Colonic mucosa (tissue), 4 donors: ENCODE measurements at places on chromosomes 11 and 22. TPM values are rescaled to one million over a fixed set of nuclear protein-coding genes. Genes with fewer than 3 reads are reported as not detected.
A peak's percentile ranks its signal among the peaks of the same experiment; 100 is the strongest.

- H3K27ac ChIP-seq = peak overlapping the region; percentile 54
- H3K4me3 ChIP-seq = no peak overlapping the region
- H3K4me1 ChIP-seq = no peaks in the 10 kb centered on the region
- no peaks in the 10 kb centered on the region for H3K27me3 ChIP-seq
Measured at GRCh38 chr22:22720724-22721261, 76.4 kb downstream of the GGTLC2 start.

DNA sequence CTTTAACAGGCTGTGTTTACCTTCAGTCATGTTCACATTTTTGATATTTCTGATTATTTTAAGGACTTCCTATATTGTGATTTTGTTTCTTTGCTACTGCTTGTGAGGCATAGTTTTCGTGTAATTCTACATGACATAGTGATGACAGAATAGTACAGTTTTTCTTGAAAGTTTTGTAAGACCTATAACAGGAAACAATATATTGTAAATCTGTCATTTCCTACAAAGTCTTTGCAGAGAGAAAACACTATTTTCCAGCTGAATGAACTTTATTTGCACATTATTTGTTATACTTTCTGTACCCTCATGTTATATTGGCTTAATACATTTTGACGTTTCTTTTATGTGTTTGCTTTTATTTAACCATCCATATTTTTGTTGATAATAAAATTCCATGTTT, 191.1 kb downstream of the TMEM135 start:
- no peaks in the 10 kb centered on the region for H3K36me3 ChIP-seq
- no peaks in the 10 kb centered on the region for H3K4me1 ChIP-seq
- H3K27ac ChIP-seq = no peak overlapping the region
- no peaks in the 10 kb centered on the region for H3K27me3 ChIP-seq
- no peak overlapping the region for H3K4me3 ChIP-seq

GRCh38 chr22:39348909-39349505, 784 bp upstream of the SYNGR1 start:
- peaks cover 17% of the 10 kb centered on the region for H3K27me3 ChIP-seq
- no peak overlapping the region for H3K27ac ChIP-seq
- no peak for DNase-seq
- H3K36me3 ChIP-seq = no peaks in the 10 kb centered on the region
- H3K4me3 ChIP-seq = peak overlapping the region; percentile 23

DNA sequence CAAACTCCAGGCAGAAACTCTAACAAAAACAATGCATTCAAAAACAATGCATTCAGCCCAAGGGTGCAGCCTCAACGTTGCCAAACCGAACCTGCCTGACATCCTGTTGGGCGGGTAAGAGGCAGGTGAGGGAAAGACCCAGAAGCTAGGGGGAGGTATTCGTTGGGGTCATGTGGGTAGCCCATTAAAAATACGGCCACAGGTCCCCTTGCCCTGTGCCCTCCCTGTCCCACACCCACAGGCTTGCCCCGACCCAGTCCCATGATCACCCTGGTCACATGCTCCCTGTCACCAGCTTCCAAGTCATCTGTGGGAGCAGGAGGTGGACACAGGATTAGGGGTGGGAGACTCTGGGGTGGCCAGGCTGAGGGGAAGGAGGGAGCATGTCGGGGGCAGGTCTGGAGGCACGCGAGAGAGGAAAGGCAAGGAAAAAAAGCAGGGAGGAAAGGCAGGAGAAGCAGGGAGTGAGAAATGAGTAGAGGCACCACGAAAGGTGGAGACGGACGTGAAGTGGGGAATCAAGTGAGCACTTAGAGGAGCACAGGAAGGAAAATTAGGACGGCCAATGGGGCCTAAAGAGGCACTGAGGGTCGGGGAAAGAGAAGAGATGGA, 683 bp downstream of the PLA2G6 start:
- H3K36me3 ChIP-seq = no peaks in the 10 kb centered on the region
- no peaks in the 10 kb centered on the region for H3K27me3 ChIP-seq
- H3K4me1 ChIP-seq = peaks cover 6% of the 10 kb centered on the region
- peak overlapping the region; percentile 39 for H3K4me3 ChIP-seq
- DNase-seq = peak; percentile 83

DNA sequence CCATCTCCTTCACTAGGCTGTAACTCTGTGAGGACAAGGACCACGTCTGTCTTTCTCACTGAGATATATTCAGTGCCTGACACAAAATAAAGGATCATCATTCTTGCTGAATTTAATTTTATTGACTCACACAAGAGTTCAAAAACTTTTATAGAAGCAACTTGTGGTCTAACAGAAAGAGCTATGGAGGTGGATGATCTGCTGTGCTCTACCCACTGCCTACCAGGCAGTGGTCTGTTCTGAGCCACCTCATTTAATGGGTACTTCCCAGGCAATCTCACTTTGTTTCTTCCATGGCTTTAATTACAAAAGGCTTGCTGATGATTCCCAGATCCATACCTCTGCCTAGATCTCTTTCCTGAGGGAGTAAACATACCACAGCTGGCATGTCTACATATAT, 4.7 kb downstream of the BTBD18 start:
- H3K27ac ChIP-seq = no peak overlapping the region
- H3K27me3 ChIP-seq = no peaks in the 10 kb centered on the region
- H3K4me3 ChIP-seq = no peak overlapping the region
- H3K36me3 ChIP-seq = no peaks in the 10 kb centered on the region

GRCh38 chr11:9776203-9776602, 112.3 kb downstream of the SWAP70 start:
- H3K27ac ChIP-seq = no peak overlapping the region
- H3K27me3 ChIP-seq = no peaks in the 10 kb centered on the region
- DNase-seq = no peak
- no peaks in the 10 kb centered on the region for H3K36me3 ChIP-seq

- no peak for DNase-seq
- H3K36me3 ChIP-seq = no peaks in the 10 kb centered on the region
- H3K4me3 ChIP-seq = no peak overlapping the region
- H3K4me1 ChIP-seq = no peaks in the 10 kb centered on the region
- H3K27ac ChIP-seq = no peak overlapping the region
Measured at GRCh38 chr11:117396970-117397369, 69.3 kb downstream of the CEP164 start.

DNA sequence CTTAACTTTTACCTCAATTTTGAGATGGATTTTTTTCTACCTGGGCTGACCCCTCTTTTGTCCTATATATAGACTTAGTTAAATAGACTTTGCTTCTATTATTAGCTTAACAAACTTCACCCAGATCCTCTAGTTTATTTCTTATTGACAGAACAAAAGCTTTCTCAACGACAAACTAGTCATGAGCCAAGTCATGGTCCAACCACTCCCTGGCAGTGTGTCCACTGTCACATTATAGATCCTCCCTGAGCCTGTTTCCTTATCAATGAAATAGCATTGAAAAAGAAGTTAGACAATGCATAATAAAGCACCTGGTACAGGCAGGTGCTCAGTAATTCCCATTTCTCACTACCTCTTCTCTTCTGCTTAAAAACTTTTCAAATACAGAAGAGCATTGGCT, 155.1 kb downstream of the SPON1 start:
- no peak overlapping the region for H3K4me3 ChIP-seq
- no peaks in the 10 kb centered on the region for H3K4me1 ChIP-seq
- DNase-seq = no peak
- H3K36me3 ChIP-seq = no peaks in the 10 kb centered on the region
- H3K27ac ChIP-seq = no peak overlapping the region
- no peaks in the 10 kb centered on the region for H3K27me3 ChIP-seq

DNA sequence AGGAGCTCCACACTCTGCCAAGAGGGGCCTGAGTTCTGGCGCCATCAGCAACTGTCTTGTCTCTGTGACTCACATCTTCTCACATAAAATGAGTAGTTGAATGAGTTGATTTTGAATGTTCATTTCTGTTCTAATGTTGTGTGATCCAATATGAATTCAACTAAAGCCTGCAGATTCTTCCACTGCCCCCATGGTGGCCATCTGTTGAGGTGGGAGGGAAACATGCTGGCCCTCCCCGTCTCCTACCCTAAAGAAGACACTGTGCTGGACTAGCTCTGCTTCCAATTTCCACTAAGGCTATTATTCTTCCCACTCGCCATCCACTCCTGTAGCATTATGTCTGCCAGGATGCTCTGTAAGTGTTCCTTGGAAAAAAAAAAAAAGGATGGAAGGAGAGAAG, 555.6 kb upstream of the LARGE1 start:
- H3K36me3 ChIP-seq = no peaks in the 10 kb centered on the region
- H3K27me3 ChIP-seq = no peaks in the 10 kb centered on the region
- H3K4me1 ChIP-seq = no peaks in the 10 kb centered on the region
- H3K4me3 ChIP-seq = no peak overlapping the region
- H3K27ac ChIP-seq = no peak overlapping the region
- no peak for DNase-seq

GRCh38 chr11:26712497-26712896, 9.4 kb downstream of the SLC5A12 start:
- H3K4me3 ChIP-seq = no peak overlapping the region
- no peaks in the 10 kb centered on the region for H3K27me3 ChIP-seq
- no peaks in the 10 kb centered on the region for H3K36me3 ChIP-seq
- H3K27ac ChIP-seq = no peak overlapping the region
- no peak for DNase-seq

- H3K4me3 ChIP-seq = no peak overlapping the region
- peak; percentile 65 for DNase-seq
- H3K36me3 ChIP-seq = no peaks in the 10 kb centered on the region
- no peak overlapping the region for H3K27ac ChIP-seq
- H3K4me1 ChIP-seq = no peaks in the 10 kb centered on the region
Measured at GRCh38 chr22:29782061-29782845, 15.1 kb downstream of the UQCR10 start.

GRCh38 chr11:114321621-114322257, 25.5 kb downstream of the NNMT start:
- no peaks in the 10 kb centered on the region for H3K27me3 ChIP-seq
- H3K36me3 ChIP-seq = no peaks in the 10 kb centered on the region
- DNase-seq = no peak
- H3K4me1 ChIP-seq = no peaks in the 10 kb centered on the region
- no peak overlapping the region for H3K27ac ChIP-seq
- no peak overlapping the region for H3K4me3 ChIP-seq

DNA sequence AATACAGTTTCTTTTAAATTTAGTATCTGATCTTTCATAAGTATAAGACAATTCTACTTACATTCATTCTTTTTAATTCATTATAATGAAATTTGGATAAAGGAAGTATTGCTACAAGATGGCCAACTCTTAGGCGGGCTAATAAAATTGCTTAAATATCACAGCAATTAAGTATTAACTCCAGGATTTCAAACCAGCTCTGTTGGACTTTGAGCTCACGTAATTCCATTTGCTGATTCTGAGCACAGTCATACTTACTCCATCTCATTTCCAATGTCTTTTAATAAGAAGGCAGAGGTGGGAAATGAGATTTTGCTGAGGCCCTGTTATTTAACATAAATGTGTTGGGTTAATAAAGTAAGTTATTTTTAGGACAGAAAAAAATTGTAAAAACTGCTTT, 748.1 kb downstream of the KCNA4 start:
- H3K36me3 ChIP-seq = no peaks in the 10 kb centered on the region
- no peak overlapping the region for H3K27ac ChIP-seq
- no peaks in the 10 kb centered on the region for H3K27me3 ChIP-seq

DNA sequence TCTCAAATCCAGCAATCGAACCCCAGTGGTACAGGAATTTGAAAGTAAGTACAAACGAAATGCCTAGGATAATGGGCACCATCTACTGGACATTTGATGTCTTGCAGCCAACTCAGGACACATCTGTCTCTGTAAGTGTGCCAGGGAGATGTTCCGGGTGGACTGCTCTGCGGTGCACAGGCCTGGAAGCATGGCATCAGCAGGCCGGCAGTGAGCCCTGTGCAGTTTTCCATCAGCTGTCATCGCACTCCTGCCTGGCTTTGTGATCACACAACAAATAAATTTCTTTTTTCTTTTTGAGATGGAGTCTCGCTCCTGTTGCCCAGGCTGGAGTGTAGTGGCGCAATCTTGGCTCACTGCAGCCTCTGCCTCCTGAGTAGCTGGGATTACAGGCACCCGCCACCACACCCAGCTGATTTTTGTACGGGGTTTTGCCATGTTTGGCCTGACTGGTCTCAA, 71.0 kb downstream of the JAM3 start:
- no peaks in the 10 kb centered on the region for H3K36me3 ChIP-seq
- no peaks in the 10 kb centered on the region for H3K4me1 ChIP-seq
- no peak overlapping the region for H3K4me3 ChIP-seq
- no peaks in the 10 kb centered on the region for H3K27me3 ChIP-seq
- H3K27ac ChIP-seq = no peak overlapping the region

DNA sequence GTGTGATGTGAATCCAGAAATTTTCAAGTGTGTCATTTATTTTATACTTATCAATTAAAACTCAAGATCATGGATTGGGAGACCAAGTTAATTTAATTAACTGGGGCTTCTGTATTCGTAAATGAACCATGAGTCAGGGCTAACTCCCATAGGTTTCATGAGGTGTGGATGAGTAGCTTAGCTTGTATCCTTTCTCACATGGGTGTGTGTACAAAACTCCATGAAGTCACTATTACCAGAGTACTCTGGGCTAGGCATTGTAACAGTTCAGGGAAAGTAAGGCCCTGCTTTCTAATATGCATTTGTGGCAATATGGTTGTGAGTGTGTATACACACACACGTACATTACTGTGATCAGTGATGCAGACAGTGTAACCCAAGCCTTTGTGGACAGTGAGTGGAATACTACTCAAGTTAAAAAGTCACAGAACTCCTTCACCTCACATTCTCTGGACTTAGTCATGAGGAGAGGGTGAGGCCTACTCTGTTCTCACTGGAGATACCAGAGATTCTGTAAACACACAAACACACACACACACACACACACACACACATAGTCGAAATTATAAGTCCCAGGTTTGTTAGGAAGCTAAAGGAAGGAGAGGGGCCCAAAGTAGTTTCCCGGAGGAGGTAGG, 3.5 kb downstream of the CNTF start:
- H3K4me3 ChIP-seq = no peak overlapping the region
- DNase-seq = no peak
- no peaks in the 10 kb centered on the region for H3K27me3 ChIP-seq
- H3K27ac ChIP-seq = no peak overlapping the region
- H3K36me3 ChIP-seq = no peaks in the 10 kb centered on the region

DNA sequence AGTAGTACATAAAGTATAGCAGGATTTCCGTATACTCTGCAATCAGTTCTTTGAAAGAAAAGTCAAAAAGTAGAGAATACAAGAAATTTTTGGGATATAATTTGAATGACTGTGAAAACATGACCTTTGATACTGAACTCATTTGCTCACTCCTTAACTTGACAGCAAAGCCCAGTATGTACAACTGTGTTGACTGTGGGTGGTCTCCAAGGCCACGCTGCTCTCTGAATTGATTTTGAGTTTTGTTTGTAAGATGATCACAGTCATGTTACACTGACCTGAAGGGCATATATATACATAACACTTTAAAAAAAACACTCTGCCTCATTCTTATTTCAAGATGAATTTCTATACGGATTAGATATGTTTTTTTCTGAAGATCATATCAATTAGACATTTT, 9.5 kb upstream of the AMOTL1 start:
- H3K27me3 ChIP-seq = no peaks in the 10 kb centered on the region
- DNase-seq = no peak
- H3K27ac ChIP-seq = no peak overlapping the region
- H3K36me3 ChIP-seq = no peaks in the 10 kb centered on the region
- no peak overlapping the region for H3K4me3 ChIP-seq
- H3K4me1 ChIP-seq = no peaks in the 10 kb centered on the region

Gene EFEMP2
- total RNA-seq = 22.5 TPM

Gene APOA5
- not detected for total RNA-seq

Gene EEF1G
- total RNA-seq = 1,358 TPM

Gene KDELR3
- 29.1 TPM for total RNA-seq

Gene SPCS2
- 147 TPM for total RNA-seq

Gene TSPAN18
- total RNA-seq = 3.4 TPM

Gene VPREB3
- total RNA-seq = 1.9 TPM

Gene EHF
- total RNA-seq = 289 TPM

Gene RGL4
- total RNA-seq = 0.45 TPM
